ENCODE measurements at places on chromosomes 5 and 9. TPM values are rescaled to one million over a fixed set of nuclear protein-coding genes. Genes with fewer than 3 reads are reported as not detected.

- DNase-seq, result no peak
Observed at GRCh38 chr9:18129809-18130334, 344.1 kb upstream of the ADAMTSL1 start.

GRCh38 chr5:101539315-101539714, 636.2 kb upstream of the ST8SIA4 start:
- no peak for DNase-seq

- DNase-seq, result no peak
Observed at GRCh38 chr5:10649666-10650380, 86.0 kb downstream of the ANKRD33B start.

DNA sequence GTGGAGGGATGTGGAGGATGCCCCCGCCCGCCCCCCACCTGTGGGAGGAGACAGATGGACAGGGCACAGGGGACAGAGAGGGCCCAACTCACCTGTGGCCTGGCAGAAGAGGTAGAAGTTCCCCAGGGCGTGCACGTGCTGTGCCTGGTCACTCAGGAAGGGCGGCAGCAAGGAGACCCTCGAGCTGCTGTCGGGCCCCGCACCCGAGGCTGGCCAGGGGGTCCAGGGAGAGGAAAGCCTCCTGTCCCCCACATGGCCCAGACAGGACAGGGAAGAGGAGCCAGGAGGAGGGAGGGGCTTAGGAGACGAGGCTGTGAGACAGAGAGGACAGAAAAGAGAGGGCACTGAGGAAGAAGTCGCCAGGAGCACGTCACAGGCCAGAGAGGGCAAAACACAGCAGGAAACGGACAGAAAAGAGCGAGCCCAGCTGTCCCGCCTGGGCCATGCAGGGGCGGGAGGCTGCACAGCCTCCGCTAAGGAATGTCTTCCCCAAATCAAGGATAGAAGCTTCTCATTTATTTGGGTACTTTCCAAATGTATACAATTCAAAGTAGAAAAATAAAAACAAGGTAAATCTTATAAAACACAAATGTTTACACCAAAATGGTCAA, 58.5 kb downstream of the SECISBP2 start:
- no peak for DNase-seq

DNA sequence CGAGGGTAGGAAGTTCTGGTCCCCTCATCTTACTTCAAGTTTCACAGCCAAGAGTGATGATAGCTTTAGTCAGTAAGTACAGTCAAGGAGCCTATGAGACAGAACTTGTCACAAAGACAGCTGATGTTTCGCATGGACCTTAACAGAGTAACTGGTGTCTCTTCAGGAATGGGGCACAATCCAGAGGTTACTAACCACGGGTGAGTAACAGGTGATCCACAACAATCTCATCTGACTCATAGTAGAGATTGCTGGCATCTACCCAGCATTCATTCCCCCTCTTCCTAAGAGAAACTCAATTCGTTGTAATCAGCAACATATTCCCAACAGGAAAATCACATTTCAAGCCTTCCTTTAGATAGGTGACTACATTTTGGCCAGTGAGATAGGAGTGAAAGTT, 126.7 kb downstream of the SNX18 start:
- DNase-seq, result peak; percentile 80

SAXO1 gene
- not detected for total RNA-seq

FGD3 gene
- not detected for total RNA-seq

Data from HFFc6 (cell line).